ENCODE measurements at places on chromosomes 11 and 22. TPM values are rescaled to one million over a fixed set of nuclear protein-coding genes. Genes with fewer than 3 reads are reported as not detected.
A peak's percentile ranks its signal among the peaks of the same experiment; 100 is the strongest.

DNA sequence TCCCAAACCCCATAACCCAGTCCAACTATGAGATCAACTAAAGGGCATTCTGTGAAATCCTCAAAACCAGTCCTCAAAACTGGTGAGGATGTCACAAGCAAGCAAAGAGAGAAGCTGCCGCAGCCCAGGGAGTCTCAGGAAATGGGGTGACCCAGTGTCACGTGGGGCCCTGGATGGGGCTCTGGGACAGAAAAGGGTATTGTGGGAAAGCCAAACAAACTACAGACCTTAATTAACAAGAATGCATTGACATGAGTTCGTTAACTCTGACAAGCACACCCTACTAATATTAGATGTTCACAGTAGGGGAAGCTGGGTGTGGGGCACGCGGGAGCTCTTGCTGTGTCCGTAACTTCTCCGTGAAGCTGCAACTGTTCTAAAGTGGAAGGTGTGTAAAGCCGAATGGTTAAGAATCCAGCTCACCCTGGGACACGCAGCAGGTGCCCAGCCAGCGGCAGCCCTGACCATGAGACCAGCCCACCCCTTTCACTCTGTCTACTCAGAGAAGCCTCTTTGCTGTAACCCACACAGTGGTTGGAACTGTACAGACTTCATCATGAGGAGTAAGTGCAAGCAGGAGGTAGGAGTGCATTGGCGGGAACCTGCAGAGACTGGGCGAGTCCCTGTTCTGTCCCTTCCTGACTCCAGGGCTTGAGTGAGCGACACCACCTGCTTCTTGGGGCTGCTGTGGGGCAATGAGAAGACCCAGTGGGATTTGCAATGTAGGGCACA is 17.9 kb downstream of the LINC01488 start:
- peak; percentile 11 for DNase-seq

DNA sequence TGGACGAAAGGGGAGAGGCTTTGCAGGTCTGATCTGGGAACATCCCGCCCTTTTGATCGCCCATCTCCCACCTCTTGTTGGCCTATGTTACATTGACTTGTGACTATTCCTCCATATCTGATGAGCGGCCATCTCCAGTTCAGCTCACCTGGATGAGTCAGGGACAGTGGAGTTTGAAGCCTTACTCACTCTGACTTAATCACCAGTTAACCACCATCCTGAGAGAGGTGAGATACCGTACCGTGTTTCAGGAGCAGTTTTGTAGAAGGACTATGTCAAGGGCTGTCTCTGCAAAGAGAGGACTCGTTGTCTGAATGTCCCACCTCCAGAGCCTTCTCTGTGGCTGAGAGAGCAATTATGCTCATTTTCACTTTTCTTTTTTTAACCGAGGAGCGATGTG is 771.7 kb downstream of the NTM start:
- DNase-seq = no peak

GRCh38 chr11:77557553-77557952 is 32.2 kb upstream of the AQP11 start:
- no peak for DNase-seq

- DNase-seq = no peak
These were observed 211.6 kb downstream of the TBC1D22A start for GRCh38 chr22:46974077-46974476.

GRCh38 chr11:129365816-129366215 is 9.8 kb upstream of the BARX2 start:
- no peak for DNase-seq

DNA sequence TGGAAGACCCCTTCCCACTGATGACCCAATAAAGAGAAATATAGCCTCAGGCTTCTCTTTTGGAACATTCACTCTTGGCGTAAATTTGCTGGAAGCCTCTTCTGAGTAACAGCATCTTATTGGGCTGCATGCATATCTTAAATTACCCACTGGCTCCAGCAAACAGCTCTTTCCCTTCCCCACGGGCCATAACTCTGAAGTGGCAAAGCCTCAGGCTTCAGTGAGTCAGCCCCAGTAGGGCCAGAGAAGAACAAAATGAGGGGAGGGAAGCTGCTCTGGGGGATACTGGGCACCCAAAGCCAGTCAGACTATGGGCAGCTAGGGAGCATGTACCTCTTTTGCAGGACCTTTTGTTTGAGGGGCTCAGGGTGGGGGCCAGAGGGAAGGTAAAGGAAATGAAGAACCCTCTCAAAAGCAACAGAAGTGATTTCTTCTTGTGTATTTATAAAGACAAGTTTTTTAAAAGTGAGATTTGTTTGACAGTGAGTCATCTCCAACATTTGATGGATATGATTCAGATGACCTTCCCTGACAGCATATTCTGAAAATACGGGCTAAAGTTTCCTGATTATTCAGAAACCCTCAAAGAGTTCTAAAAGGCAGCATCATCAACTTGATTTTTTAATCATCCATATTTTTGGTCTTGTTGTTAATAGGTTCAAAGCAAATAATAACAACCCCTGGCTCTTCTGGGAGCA is 203.4 kb downstream of the KIF18A start:
- DNase-seq = no peak

- DNase-seq = no peak
These were observed 405.7 kb downstream of the AASDHPPT start for GRCh38 chr11:106482917-106483785.

NPAS4 gene
- polyA plus RNA-seq = not detected

DNA sequence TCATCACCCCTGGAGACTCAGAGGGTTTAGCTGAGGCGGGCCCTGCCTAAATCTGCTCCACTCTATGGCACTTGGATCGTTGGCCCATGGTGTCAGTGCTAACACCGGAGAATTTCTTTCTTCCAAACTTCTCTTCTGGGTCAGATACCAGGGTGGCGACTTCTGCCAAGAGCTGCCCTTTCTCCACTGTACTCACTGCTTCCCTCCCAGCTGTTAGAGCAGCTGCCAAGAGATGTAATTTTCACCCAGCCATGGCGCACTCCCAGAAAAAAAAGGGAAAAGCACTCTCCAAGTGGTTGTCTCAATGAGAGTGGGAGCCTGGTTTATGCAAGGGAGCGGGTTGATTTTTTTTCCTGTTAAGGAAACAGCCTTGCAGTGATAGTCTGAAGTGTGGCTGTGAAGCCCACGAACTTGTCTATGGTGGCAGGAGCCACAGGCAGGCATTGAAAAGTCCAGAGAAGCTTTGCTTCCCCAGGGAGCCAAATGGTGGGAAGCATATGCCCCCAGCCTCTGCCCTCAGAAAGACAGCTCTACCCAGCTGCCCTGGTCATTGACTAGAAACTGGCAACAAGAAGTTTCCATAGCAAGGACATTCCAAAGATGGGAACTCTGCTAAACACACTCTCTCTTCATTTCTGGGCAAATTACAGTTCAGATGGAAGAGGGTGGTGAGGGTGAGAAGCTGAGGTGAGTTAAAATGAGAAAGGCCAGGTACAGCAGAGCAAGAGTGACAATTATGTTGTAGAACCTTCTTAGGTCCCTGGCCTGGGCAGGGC is 10.7 kb downstream of the PCSK7 start:
- no peak for DNase-seq

- no peak for DNase-seq
These were observed 173.2 kb downstream of the KIF18A start for GRCh38 chr11:27934830-27935145.

GRCh38 chr22:29394931-29395581 is 6.7 kb upstream of the AP1B1 start:
- DNase-seq = peak; percentile 42

RIN1 gene
- 2.3 TPM for polyA plus RNA-seq
